Kidney (tissue), 22 donors: ENCODE measurements at places on chromosomes 7 and 10. TPM values are rescaled to one million over a fixed set of nuclear protein-coding genes. Genes with fewer than 3 reads are reported as not detected.

The HKDC1 gene
- 27.4 TPM for total RNA-seq

The MYO1G gene
- 14.3 TPM for total RNA-seq

The FAM241B gene
- 7.6 TPM for total RNA-seq

The DNAJB12 gene
- total RNA-seq, result 37.7 TPM

The SH2D4B gene
- total RNA-seq, result 0.09 TPM

The FOXI2 gene
- total RNA-seq, result 1.1 TPM

DNA sequence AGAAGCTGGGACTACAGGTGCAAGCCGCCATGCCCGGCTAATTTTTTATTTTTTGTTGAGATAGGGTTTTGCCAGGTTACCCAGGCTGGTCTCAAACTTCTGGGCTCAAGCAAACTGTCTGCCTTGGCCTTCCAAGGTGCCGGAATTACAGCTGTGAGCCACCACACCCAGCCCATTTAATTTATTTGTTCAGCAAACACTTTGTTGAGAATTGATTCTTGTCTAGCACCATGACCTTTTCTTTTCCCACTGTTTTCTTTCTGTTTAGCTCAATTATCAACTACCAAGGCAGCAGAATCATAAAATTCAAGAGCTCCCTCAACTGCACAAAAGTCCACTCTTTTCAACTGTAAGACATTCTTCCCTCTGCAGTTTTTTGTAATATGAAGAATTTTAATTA, 47.8 kb upstream of the PARD3 start:
- H3K36me3 ChIP-seq, result no peaks in the 10 kb centered on the region
- no peak overlapping the region for H3K4me3 ChIP-seq
- H3K4me1 ChIP-seq, result no peaks in the 10 kb centered on the region
- no peak for DNase-seq

DNA sequence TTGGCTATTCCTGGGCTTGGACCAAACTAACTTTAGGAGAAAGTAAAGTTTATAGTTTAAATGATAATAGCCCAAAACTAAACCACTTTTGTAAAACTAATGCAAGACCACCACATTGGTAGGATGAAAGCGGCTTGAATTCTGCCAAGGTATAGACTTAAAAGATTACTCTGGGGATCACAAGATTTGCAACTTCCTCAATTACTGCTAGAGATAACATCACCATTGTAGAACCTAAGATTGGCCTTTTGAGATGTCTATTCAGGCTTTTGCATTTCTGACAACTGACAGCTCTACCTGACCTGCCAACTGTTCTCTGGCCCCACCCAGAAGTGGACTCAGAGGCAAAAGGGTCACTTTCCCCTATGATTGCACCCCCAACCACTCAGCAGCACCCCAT, 162.4 kb downstream of the TNS3 start:
- DNase-seq, result no peak
- H3K27ac ChIP-seq, result no peak overlapping the region
- H3K4me3 ChIP-seq, result no peak overlapping the region
- no peaks in the 10 kb centered on the region for H3K27me3 ChIP-seq

DNA sequence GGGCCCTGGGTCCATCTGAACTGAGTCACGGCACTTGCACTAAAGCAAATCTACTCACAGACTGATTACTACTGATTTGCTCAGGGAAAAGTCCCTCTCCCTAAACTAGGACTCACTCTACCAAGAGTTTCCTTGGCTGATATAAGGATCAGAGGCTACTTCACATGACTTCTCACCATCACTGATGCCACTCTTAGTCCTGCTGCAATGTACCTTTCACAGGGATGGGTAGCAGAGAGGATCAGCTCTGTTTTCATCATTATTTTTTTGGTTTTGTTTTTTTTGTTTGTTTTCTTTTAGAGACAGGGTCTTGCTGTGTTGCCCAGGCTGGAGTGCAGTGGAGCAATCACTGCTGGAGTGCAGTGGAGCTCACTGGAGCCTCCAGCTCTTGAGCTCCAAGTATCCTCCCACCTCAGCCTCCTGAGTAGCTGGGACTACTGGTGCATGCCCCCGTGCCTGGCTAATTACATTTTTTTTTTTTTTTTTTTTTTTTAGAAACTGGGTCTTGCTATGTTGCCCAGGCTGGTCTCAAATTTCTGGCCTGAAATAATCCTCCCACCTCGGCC, 200.6 kb downstream of the JCAD start:
- no peaks in the 10 kb centered on the region for H3K27me3 ChIP-seq
- no peak overlapping the region for H3K27ac ChIP-seq
- H3K36me3 ChIP-seq, result no peaks in the 10 kb centered on the region
- peaks cover 6% of the 10 kb centered on the region for H3K4me1 ChIP-seq

DNA sequence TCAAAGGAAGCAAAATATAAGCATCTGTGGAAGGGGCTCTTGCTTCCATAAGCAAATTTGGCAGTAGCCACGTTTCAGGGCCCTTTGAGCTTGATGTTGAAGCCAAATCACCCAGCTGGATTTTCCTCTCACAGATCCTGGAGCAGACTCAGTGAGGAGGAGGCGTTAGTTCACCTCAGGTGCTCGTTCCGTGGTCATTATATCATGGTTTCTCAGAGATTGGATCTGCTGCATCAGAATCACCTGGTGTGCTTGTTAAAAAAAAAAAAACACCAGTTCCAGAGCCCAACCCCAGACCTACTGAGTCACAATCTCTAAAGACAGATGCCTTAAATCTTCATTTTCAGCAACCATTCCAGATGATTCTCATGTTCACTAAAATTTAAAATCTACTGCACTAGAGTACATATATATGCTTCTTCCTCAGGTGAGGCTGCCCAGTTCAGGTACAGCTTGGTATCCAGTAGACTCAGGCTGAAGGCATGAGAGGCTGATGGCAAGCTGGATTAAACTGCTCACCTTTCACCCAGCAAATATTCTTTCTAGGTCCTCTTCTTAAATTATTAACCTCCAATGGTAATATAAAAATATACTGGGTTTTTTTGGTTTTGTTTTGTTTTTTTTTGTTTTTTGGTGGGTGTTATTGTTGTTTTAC, 24.9 kb downstream of the TFAM start:
- no peak overlapping the region for H3K27ac ChIP-seq
- H3K4me1 ChIP-seq, result no peaks in the 10 kb centered on the region
- no peaks in the 10 kb centered on the region for H3K27me3 ChIP-seq
- no peak overlapping the region for H3K4me3 ChIP-seq
- H3K36me3 ChIP-seq, result no peaks in the 10 kb centered on the region

DNA sequence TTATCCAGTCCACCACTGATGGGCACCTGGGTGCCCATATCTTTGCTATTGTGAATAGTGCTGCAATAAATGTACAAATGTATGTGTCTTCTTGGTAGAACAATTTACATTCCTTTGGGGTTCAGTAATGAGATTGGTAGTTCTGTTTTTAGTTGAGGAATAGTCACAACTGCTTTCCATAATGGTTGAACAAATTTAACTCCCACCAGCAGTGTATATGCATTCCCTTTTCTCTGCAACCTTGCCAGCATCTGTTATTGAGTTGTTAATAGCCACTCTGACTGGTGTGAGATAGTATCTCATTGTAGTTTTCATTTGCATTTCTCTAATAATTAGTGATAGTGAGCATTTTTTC, 27.8 kb downstream of the COA1 start:
- no peak overlapping the region for H3K4me3 ChIP-seq
- no peak overlapping the region for H3K27ac ChIP-seq
- no peak for DNase-seq
- H3K27me3 ChIP-seq, result no peaks in the 10 kb centered on the region

- H3K4me1 ChIP-seq, result peaks cover 8% of the 10 kb centered on the region
- peak overlapping the region; percentile 89 for H3K27ac ChIP-seq
- peak overlapping the region; percentile 77 for H3K4me3 ChIP-seq
Measured at GRCh38 chr10:33336582-33337325, 2.3 kb upstream of the NRP1 start.

- no peaks in the 10 kb centered on the region for H3K36me3 ChIP-seq
- H3K27me3 ChIP-seq, result no peaks in the 10 kb centered on the region
- DNase-seq, result peak; percentile 88
Measured at GRCh38 chr7:28020302-28020940, 160.2 kb downstream of the JAZF1 start.

GRCh38 chr7:72183835-72184234, 228.3 kb downstream of the CALN1 start:
- no peak overlapping the region for H3K27ac ChIP-seq
- H3K4me3 ChIP-seq, result no peak overlapping the region
- no peaks in the 10 kb centered on the region for H3K27me3 ChIP-seq
- H3K4me1 ChIP-seq, result no peaks in the 10 kb centered on the region
- DNase-seq, result no peak

DNA sequence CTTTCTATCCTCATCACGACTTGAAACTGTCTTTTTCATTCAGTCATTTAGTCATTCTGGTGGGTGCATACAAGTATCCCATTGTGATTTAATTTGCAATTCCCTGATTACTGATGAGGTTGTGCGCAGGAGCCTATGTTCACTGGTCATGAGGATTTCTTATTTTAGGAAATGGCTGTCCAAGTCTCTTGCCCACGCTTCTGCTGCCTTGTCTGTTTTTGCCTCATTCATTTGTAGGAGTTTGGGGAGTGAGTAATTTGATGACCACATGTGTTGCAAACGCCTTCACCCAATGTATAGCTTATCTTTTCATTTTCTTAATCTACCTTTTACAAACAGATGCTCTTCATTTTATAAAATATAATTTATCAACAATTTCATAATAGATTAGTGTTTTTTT, 127.3 kb downstream of the ARHGAP22 start:
- no peak overlapping the region for H3K27ac ChIP-seq
- DNase-seq, result no peak
- H3K4me3 ChIP-seq, result no peak overlapping the region
- no peaks in the 10 kb centered on the region for H3K27me3 ChIP-seq
- no peaks in the 10 kb centered on the region for H3K4me1 ChIP-seq

DNA sequence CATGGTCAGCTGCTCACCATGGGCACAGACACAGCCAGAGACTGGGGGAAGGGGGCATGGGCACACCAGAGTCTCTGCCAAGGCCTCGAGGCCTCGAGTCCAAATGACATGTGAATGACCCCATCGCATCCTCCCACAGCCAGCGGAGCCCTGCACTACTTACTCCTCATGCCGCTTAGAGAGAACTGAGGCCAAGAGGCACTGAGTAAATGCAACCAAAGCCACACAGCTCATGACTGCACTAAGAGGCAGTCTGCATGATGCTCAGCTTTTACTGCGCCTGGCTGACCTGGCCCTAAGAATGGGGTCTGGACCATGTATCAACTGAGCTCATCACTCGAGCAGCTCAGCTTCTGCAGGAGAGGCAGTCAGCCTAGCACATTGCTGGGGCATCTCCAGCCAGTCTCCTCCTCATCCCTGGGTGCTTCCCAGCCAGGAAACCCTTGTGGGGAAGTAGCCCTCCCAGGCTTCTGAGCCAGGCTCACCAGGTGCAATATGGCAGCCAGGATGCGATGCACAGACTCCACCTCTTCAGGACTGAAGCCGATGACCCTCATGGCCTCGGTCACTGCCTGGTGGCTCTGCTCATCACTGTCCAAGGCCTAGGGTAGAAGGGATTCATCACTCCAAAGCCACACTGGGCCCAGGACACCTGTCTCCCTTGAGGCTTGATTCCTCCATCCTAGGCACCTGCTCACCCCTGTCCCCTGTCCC, 7.5 kb downstream of the MYO1G start:
- H3K36me3 ChIP-seq, result no peaks in the 10 kb centered on the region
- H3K27me3 ChIP-seq, result no peaks in the 10 kb centered on the region
- H3K4me1 ChIP-seq, result no peaks in the 10 kb centered on the region
- H3K27ac ChIP-seq, result no peak overlapping the region
- no peak for DNase-seq

- no peaks in the 10 kb centered on the region for H3K4me1 ChIP-seq
- H3K36me3 ChIP-seq, result no peaks in the 10 kb centered on the region
- H3K4me3 ChIP-seq, result no peak overlapping the region
- no peak for DNase-seq
Measured at GRCh38 chr7:130232209-130232608, 24.5 kb downstream of the SSMEM1 start.

DNA sequence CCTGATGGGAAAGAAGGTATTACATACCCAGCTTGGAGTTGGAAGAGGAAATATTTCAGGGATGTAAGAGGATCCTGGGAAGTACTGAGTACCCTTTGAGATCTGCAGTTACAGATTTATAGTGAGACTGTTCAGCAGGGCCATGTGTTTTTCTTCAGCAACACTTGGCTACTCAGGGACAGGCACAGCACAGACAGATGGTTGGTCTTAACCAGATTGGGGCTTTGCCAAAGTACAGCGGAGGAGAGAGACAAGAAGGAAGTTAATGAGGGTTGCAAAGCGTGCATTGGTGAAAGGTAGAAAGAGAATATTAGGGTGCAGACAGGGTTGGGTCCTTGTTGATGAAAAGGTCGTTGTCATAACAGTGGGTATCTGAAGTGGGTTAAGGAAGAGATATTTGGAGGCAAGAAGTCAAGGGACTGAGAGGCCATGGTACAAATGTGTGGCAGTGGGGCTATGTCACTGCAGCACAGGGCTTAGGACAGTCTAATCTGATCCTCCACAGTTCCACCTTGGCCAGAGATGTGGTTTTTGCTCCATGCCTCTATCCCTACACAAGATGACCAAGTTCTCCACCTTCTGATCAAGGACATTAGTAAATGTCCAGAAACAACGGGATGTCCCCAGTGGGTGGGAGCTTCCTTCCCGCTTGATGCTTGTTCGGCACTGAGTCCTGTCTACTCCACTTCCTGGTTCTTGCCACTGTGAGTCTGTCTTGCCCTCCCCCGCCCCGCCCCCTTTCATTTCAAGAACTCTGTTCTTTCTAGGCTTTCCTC, 18.9 kb upstream of the DNAJC1 start:
- no peaks in the 10 kb centered on the region for H3K36me3 ChIP-seq
- no peak overlapping the region for H3K4me3 ChIP-seq
- peak; percentile 82 for DNase-seq
- H3K27ac ChIP-seq, result no peak overlapping the region
- no peaks in the 10 kb centered on the region for H3K27me3 ChIP-seq
- peaks cover 6% of the 10 kb centered on the region for H3K4me1 ChIP-seq

GRCh38 chr10:4111643-4112042, 326.6 kb upstream of the KLF6 start:
- no peak overlapping the region for H3K4me3 ChIP-seq
- no peak for DNase-seq
- no peaks in the 10 kb centered on the region for H3K36me3 ChIP-seq
- H3K27ac ChIP-seq, result no peak overlapping the region
- H3K4me1 ChIP-seq, result no peaks in the 10 kb centered on the region

GRCh38 chr7:76427635-76428034, 2.9 kb downstream of the ZP3 start:
- H3K27ac ChIP-seq, result no peak overlapping the region
- H3K4me3 ChIP-seq, result no peak overlapping the region
- DNase-seq, result peak; percentile 32
- no peaks in the 10 kb centered on the region for H3K36me3 ChIP-seq
- no peaks in the 10 kb centered on the region for H3K27me3 ChIP-seq

GRCh38 chr10:123519861-123520260, 146.3 kb upstream of the GPR26 start:
- no peak overlapping the region for H3K27ac ChIP-seq
- H3K36me3 ChIP-seq, result no peaks in the 10 kb centered on the region
- H3K4me3 ChIP-seq, result no peak overlapping the region
- no peaks in the 10 kb centered on the region for H3K4me1 ChIP-seq
- no peaks in the 10 kb centered on the region for H3K27me3 ChIP-seq
